Suppressor macrophage treated with lipopolysaccharide for 1 hour (primary cell): ENCODE measurements at places on chromosomes 12 and 14.

DNA sequence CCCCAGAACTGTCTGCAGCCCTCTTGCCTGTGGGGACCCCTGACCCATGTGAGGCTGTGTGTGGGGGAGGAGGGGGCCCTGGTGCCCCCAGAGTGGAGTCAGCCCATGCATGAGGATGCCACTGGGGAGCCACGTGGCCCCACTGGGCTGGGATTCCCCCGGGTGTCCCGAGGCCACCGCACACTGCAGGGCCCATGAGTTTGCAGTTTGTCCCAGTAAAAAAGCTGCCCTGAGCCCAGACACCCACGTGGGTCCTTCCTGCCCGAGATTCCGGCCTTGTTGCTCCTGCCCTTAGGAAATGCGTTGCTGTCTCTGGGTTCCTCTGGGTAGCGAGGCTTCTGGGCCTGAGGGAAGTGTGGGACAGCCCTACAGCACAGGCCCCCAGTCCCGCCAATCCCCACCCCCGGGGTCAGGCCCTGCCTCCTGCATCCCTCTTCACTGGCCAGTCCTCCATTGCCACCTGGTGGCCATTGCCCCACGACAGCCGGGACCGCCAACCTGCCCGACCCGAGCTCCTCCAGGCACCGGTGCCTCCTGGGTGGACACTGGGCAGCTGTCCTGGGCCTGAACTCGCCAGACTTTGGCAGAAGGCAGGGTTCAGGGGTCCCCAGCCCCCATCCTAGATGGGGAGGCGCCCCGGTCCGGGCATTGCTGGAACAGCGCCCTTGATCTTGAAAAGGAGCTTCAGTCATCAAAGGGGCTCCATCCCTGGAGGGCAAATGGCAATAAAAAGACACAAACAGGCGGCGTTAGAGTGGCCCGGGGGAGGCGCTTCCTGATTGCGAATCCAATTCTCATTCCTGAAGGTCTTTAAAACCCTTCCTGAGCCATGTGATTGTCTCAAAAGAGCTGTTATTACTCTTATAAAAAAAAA is 15.6 kb upstream of the C14orf180 start:
- DNase-seq = peak; percentile 64

- DNase-seq = peak; percentile 89
Measured at GRCh38 chr14:99415496-99416281, 65.0 kb downstream of the SETD3 start.

DNA sequence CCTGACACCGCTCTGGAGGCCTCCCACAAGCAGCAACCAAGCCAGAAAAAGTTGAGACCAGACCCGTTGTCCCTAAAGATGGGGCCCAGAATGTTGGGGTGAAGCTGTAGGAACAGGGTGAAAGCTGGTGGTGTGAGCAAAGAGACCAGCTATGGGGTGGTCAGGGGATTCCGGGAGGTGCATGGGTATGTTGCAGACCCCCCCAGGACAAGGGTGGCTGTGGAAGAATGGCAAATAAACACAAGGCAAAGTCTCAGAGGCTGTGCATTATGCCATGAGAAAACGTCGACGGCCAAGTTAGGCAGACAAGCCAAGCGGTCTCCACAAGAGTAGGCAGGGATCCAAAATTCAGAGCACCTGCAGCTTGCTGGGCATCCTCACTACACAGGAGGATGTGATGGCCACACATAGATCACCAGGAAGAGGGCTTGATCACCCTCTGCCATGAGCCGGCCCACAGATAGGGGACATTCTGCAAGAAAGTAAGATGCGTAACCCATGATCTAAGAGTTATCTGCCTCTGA is 58.8 kb upstream of the KCNA1 start:
- no peak for DNase-seq

DNA sequence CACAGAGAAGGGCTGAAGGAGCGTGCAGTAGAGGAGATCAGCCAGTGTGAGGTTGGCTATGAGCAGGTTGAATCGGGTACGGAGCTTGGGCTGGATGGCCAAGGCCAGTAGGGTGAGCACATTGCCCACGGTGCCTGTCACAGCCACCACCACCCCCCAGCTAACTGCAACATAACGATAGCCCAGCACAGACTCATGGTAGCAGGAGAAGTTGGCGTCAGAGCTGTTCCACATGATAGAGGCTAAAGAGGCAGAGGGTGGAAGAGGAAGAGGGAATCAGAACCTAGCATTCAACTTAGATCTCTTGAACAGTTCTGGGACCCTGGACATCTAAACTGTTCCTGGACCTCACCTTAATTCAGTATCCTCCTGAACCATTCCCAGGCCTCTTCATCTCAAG is 668 bp downstream of the GPR84 start:
- peak; percentile 67 for DNase-seq

- DNase-seq = no peak
Measured at GRCh38 chr14:61304688-61305087, 16.7 kb upstream of the PRKCH start.

GRCh38 chr12:32031109-32031508 is 71.9 kb downstream of the RESF1 start:
- DNase-seq = no peak

GRCh38 chr14:51004801-51005526 is 60.7 kb upstream of the PYGL start:
- DNase-seq = peak; percentile 62

DNA sequence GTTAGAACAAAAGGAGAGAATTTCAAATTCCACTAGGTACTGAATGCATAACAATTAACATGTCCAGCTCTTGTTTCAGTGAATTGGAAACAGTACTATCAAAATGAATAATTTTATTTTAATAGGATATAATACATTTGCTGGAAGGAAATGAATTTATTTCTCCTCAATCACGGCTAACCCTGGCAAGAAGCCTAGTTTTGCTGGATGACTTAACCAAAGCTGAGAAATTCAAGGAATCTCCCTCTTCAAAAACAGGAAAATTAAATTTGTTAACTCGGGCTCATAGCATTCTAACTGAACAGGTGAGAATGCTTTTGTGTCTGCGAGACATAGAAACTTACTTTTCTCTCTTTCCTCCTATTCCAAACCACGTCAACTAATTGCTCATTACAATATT is 163.5 kb upstream of the NEDD1 start:
- DNase-seq = no peak

DNA sequence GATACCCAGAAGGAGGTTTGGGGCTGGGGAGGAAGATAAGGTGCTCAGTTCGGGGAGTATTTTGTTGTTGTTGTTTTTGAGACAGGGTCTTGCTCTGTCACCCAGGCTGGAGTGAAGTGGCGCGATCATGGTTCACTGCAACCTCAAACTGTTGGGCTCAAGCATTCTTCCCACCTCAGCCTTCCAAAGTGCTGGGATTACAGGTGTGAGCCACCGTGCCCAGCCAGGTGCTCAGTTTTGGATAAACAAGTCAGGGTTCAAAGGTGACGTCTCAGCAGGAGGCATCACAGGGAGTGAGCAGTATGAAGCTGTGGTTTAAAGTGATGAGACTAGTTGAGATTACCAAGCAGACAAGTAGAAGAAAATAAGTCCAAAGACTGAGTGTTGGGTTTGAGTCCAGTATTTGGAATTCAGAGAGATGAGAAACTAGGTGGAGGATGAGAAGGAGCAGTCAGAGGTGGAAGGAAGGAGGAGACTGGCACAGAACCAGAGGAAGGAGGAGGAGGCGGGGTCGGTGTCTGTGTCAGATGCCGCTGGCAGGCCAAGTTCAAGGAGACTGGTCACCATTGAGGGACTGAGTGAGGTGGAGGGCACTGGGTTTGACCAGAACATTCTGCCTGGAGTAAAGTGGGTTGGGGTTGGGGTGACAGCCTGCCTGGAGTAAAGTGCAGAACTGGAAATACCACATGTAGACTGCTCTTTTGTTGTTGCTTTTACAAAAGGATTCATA is 16.1 kb downstream of the SLC35E3 start:
- no peak for DNase-seq

DNA sequence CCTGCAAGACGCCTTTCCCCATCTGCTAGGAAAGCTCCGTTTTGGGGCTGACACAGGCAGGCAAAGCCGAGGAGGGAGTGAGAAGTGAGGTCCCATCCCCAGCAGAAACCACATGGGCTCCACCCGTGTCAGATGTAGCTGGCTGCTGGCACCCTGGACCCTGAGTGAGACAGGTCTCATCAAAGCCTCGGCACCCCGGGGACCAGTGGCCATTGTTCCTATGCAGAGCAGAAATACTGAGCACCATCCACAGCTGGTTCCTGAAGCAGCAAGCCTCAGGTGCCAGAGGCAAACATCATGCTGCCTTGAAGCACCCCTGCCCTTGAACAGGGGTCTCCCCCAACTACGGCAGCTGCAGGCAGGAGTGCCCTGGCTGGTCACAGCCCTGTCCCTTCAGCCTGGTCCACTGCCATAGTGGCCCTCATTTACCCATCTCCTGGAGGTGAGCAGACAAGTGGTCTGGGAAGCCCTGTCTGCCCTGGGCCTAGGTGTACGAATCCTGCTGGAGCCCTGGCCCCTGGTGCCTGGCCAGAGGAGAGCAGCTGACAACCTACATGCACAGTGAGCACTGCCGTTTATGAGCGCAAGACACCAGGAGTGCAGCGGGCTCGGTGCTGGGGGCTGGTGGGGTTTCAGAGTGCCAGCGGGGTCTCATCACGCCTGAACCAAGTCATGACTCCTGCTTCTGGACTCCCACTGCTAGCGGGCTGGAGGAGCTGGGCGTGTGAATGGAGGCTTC is 289.8 kb upstream of the RTL1 start:
- DNase-seq = no peak

- DNase-seq = no peak
Measured at GRCh38 chr12:37546901-37547475, 769.6 kb upstream of the ALG10B start.

GRCh38 chr12:89856431-89856830 is 147.8 kb upstream of the ATP2B1 start:
- peak; percentile 87 for DNase-seq
